ENCODE measurements at places on chromosomes 1 and 21. TPM values are rescaled to one million over a fixed set of nuclear protein-coding genes. Genes with fewer than 3 reads are reported as not detected.

The PFDN2 gene
- 53.8 TPM for total RNA-seq

DNA sequence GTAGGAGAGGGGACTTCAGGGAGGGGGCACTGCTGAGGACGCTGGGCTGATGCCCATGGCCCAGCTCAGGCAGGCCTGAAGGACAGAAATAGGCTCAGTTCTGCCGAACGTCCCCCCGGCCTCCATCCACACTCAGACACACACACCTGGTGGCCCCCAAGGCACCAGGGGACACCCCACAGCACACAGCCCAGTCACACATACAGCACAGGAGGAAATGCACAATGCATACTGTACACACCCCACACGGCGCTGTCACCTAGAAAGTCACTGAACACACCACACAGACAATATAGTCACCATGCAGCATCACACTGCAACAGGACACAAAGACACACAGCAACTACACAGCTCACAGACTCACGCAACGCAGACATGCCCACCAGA, 562 bp downstream of the SYTL1 start:
- DNase-seq, result no peak

- DNase-seq, result no peak
These were observed 3.5 kb downstream of the HAPLN2 start for GRCh38 chr1:156622581-156623297.

GRCh38 chr1:35644204-35644603, 2.9 kb upstream of the PSMB2 start:
- DNase-seq, result no peak

GRCh38 chr1:6244401-6245049, 546 bp downstream of the HES3 start:
- DNase-seq, result no peak

GRCh38 chr1:223087291-223088255, 55.5 kb downstream of the TLR5 start:
- no peak for DNase-seq

The GRIK1 gene
- total RNA-seq, result 4.1 TPM

DNA sequence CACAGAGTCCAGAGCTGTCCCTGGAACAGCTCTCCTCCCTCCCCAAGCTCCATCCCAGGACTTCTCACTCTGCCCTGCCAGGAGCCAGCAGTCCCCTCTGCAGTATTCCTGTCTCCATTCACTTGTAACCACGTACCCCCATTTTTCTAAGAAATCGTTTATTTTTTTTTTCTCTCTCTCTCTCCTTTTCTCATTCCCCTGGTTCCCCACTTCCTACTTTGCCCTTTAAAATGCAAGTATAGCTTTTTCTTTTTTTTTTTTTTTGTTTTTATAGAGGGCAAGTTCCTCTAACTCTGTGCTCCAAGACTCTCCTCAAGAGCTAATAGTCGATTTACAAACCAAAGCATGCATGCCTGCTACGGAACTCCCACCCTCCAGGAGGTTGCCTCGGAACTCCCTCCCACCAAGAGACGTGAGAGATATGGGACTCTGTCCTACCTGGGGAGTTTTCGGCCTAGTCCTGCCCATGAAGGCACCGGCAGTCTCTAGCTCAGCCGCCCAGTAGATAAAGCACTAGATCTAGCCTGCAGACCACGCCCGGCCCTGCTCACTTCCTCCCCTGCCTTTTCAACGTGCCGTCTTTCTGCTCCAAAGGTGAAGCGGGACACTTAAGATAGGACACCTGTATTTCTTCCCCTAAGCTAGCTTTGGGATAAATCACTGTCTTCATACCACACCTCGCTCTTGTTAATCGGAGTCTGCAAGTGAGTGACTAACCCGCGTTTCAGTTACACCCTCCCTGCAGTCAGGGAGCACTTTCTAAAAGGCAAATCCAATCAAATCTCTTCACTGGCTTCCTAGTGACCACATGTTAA, 27.7 kb downstream of the TNFRSF9 start:
- no peak for DNase-seq

The SLFNL1 gene
- 0.82 TPM for total RNA-seq

- DNase-seq, result no peak
These were observed 7.0 kb upstream of the CELSR2 start for GRCh38 chr1:109242387-109242786.

The LCE1A gene
- not detected for total RNA-seq

DNA sequence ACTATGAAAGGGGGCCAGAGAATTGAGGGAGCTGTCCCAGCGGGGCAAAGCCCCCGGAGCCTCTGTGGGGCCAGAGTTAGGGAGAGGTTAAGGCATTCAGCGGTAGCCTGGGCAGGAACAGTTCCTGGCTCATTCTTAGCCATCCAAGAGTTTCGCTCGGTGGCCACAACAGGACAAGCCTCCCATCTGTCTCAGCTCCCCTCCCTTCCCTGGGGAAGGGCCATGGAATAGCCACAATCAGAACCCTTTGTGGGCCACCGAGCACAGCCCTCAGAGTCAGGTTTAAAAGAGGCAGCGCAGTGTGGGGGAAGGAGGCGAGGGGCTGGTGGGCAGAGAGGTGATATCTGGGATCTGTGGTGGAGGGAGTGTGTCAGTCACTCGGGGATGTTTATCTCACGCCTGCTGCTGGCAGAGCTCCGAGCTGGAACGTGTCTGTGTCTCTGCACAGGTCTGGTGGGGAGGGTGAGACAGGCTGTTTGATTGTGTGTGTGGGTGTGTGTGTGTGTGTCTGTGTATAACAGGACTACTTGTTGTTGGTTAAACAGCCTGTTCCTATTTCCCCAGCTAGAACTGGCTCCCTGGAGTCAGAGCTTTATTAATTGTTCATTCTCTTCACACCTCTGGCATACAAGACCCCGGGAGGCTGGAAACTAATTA, 49.6 kb upstream of the GOLT1A start:
- DNase-seq, result no peak

Measured in frontal cortex (tissue), 4 donors.